ENCODE measurements at places on chromosomes 3 and 15.

DNA sequence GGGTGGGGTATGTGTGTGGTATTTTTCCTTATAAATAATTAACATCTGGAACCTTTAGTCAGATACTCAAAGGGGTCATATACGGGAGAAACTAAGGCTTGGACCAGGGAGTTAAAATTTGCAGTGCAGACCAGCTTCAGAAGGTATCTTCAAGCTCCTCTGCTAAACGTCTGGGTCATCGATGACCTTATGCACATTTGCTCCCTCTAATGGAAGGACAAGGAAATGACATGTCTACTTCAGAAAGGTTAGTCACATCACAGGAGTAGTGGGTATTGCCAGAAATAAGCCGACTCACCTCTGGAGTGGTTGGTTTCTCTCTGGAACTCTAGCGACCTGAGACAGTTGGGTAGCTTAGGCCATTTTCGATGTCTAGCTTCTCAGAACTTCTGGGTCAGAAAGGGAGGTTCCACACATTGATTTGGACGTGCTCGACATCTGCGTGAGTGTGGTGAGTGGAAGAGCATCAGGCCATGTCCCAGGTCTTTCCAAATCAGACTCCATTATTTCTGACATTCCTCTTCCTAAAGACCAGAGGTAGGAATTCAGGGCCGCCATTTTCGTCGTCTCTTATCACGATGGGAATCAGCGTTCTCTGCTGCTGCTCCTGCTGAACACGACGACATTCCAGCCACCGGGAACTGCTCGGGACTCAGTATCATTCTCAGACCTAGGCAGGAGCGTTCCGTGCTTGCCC, 31.8 kb upstream of the RASA2 start:
- H3K4me3 ChIP-seq = no peak overlapping the region
- H3K4me1 ChIP-seq = peaks cover 8% of the 10 kb centered on the region
- H3K36me3 ChIP-seq = no peaks in the 10 kb centered on the region
- DNase-seq = no peak
- H3K27ac ChIP-seq = no peak overlapping the region

DNA sequence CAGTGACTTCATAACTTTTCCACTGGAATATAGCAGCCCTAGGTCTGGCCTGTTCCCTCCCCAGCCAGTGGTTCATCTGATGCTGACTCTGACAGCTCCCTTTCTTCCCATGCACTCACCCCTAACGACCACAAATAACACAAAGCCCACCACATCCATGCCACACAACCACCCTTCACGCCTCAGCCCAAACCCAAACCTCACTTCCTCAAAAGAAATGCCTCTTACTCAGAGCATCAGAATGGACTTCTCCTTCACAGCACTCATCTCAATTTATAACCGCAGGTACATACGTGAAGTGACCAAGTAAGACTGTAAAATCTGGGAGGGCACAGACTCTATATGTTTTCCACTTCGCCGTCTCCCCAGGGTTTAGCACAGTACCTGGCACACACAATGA, 1.1 kb downstream of the RBSN start:
- peak overlapping the region; percentile 93 for H3K4me3 ChIP-seq
- H3K36me3 ChIP-seq = peaks cover 13% of the 10 kb centered on the region
- peaks cover 9% of the 10 kb centered on the region for H3K27me3 ChIP-seq
- DNase-seq = peak; percentile 45

GRCh38 chr3:14016900-14017475, 107.7 kb downstream of the CHCHD4 start:
- peaks cover 24% of the 10 kb centered on the region for H3K27me3 ChIP-seq
- no peak overlapping the region for H3K27ac ChIP-seq
- no peak for DNase-seq

DNA sequence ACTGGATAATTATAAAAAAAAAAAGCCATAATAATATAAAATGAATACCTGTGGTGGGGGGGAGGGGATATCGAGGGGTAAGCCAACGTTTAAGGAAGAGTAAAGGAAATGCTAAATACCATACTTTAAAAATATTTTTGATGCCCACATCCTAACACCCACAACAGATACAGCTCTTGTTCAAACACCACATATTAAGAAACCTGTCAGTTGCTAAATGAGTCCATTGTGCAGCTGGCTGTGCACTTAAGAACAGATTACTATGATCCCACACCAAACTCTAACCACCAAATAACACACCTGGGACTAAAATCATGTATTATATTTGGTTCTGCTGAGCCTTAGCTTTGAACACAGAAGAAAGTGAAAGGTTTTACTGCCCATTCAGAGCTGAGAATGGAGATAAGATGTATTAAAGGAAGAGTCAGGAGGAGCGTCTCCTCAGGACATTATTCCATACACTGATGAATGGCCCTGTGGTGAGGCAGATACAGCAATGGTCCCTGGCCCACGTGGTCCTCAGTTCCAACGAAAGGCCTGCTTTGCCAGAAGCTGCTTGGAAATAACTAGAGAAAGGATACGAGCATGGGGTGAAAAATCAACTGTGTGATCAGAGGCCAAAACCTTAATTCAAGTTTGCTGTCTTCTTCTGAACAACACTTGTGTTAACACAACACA, 515.4 kb downstream of the FOXP1 start:
- H3K27me3 ChIP-seq = no peaks in the 10 kb centered on the region
- H3K4me1 ChIP-seq = peaks cover 73% of the 10 kb centered on the region
- peak overlapping the region; percentile 86 for H3K27ac ChIP-seq
- no peak for DNase-seq
- peaks cover 15% of the 10 kb centered on the region for H3K36me3 ChIP-seq
- H3K4me3 ChIP-seq = peak overlapping the region; percentile 24

DNA sequence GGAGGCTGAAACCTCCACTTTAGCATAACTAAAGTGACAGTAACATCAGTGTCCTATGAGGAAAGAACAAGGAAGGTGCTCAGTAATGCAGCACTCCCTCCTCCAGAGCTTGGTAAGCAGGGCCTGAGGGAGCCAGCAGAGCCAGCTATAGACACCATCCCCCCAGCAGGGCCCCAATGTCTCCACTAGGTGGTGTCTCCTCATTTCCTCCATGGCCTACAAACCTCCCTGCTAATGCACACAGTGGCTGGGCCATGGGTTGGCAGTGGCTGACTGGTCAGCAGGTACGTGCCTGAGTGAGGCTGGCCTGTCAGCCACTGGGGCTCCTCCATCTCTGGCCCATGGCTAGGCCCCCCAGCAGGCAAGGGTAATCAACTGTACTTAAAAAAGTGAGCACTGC, 13.6 kb downstream of the MRPS25 start:
- peak; percentile 49 for DNase-seq
- H3K4me1 ChIP-seq = peaks cover 50% of the 10 kb centered on the region
- H3K4me3 ChIP-seq = no peak overlapping the region
- H3K36me3 ChIP-seq = peaks cover 66% of the 10 kb centered on the region

- H3K27me3 ChIP-seq = peaks cover 9% of the 10 kb centered on the region
- H3K4me3 ChIP-seq = no peak overlapping the region
- peaks cover 8% of the 10 kb centered on the region for H3K4me1 ChIP-seq
- H3K27ac ChIP-seq = no peak overlapping the region
- no peaks in the 10 kb centered on the region for H3K36me3 ChIP-seq
- DNase-seq = no peak
Measured at GRCh38 chr15:84590406-84590805, 10.4 kb upstream of the ZSCAN2 start.

DNA sequence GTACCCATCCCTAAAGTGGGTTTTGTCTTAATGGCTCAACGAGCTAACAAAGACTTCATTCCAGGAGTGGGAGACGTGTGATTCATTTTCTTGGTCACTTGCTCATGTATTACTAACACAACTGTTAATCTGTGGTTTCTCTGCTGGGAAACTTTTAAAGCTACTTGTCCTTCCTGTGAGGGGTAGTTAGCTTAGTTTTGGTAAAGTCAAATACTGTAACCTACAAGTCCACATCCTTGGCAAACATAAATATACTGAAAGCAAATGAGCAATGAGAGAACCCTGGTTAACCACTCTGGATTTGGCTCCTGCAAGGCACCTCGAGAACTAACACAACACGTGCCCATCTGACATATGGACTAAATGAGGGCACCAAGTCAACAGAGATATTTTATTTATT, 19.9 kb downstream of the NOX5 start:
- peaks cover 16% of the 10 kb centered on the region for H3K4me1 ChIP-seq
- no peak overlapping the region for H3K27ac ChIP-seq
- no peaks in the 10 kb centered on the region for H3K36me3 ChIP-seq
- DNase-seq = no peak

- no peak for DNase-seq
- no peaks in the 10 kb centered on the region for H3K27me3 ChIP-seq
- no peak overlapping the region for H3K4me3 ChIP-seq
- no peak overlapping the region for H3K27ac ChIP-seq
- H3K4me1 ChIP-seq = no peaks in the 10 kb centered on the region
Measured at GRCh38 chr3:51642462-51642861, 28.6 kb upstream of the TEX264 start.

GRCh38 chr15:66369773-66370651, 13.5 kb upstream of the TIPIN start:
- DNase-seq = peak; percentile 41
- peaks cover 19% of the 10 kb centered on the region for H3K4me1 ChIP-seq
- peak overlapping the region; percentile 69 for H3K4me3 ChIP-seq
- no peaks in the 10 kb centered on the region for H3K27me3 ChIP-seq
- peaks cover 2% of the 10 kb centered on the region for H3K36me3 ChIP-seq

DNA sequence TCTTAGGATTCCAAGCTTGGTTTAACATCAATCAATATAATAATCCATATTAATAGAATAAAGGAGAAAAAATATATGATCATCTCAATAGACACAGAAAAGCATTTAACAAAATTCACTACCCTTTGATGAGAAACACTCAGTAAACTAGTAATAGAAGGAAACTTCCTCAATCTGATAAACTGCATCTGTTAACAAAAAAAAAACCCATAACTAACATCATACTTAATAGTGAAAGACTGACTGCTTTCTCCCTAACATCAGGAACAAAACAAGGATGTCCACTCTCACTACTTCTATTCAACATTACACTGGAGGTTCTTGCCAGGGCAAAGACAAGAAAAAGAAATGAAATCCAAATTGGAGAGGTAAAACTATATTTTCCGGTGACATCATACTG, 30.5 kb downstream of the LRRK1 start:
- no peaks in the 10 kb centered on the region for H3K4me1 ChIP-seq
- H3K27me3 ChIP-seq = peaks cover 4% of the 10 kb centered on the region
- DNase-seq = no peak
- H3K27ac ChIP-seq = no peak overlapping the region
- H3K36me3 ChIP-seq = no peaks in the 10 kb centered on the region

DNA sequence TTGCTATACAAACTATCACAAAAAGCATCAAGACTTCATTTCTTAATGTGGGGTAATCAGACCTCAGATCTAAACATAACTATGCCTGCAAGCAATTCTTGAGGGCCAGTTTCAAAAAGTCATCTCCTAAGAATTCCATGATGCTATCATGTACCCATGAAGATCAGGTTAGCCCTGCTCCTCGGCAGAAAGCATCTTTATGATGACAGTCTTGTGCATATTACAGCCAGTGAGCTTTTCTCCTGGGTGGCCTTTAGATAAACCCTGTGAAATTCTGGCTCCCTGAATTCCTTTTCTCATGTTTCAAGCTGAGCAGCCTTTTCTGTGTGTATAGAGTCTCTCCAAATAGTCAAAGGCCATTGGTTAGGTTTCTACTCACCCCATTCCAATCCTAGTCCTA, 201.9 kb upstream of the MCTP2 start:
- no peaks in the 10 kb centered on the region for H3K4me1 ChIP-seq
- no peak overlapping the region for H3K4me3 ChIP-seq
- no peak overlapping the region for H3K27ac ChIP-seq

GRCh38 chr3:181629029-181629428, 82.7 kb upstream of the SOX2 start:
- no peak overlapping the region for H3K4me3 ChIP-seq
- H3K36me3 ChIP-seq = no peaks in the 10 kb centered on the region
- no peak overlapping the region for H3K27ac ChIP-seq
- DNase-seq = no peak
- no peaks in the 10 kb centered on the region for H3K4me1 ChIP-seq

Data from activated naive CD8-positive, alpha-beta T cell treated with anti-CD3 and anti-CD28 coated beads, Interleukin-2, amount 50 U/mL, for 24 hours (primary cell).